ENCODE measurements at places on chromosomes 11 and 22.

- DNase-seq, result no peak
Observed at GRCh38 chr11:126647735-126648134, 292.2 kb downstream of the ST3GAL4 start.

GRCh38 chr11:123719452-123719851 lies 22.0 kb downstream of the ZNF202 start:
- DNase-seq, result no peak

DNA sequence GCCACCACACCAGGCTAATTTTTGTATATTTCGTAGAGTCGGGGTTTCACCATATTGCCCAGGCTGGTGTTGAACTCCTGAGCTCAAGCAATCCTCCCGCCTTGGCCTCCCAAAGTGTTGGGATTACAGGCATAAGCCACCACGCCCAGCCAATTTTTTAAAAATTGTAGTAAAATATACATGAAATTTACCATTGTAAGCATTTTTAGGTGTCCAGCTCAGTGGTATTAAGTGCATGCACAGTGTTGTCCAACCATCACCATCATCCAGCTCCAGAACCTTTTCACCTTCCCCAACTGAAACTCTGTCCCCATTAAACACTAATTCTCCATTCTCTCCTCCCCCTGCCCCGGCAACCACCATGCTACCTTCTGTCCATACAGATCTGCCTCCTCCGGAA lies 8.5 kb downstream of the FADS3 start:
- DNase-seq, result no peak

DNA sequence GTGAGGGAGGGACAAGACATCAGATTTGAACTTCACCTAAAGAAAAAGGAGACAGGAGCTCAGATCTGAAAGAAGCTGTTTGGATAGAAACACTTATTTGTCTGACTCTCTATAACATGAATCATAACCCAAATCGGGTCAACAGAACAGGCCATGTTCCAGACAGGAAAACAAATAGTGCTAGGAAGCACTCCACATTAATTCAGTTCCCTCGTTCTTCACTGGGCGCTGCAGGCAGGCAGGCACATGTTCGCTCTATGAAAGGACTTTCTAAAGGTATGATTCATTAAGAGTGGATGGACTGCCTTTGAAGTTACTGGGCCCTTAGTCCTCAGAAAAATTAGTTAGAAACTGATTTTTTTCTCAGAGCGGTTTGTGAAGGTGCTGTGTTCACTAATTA lies 137.5 kb upstream of the TRPC6 start:
- DNase-seq, result no peak

GRCh38 chr11:116808262-116809175 lies 14.6 kb downstream of the APOA4 start:
- no peak for DNase-seq

GRCh38 chr11:68021167-68021787 lies 9.2 kb upstream of the NDUFS8 start:
- no peak for DNase-seq

DNA sequence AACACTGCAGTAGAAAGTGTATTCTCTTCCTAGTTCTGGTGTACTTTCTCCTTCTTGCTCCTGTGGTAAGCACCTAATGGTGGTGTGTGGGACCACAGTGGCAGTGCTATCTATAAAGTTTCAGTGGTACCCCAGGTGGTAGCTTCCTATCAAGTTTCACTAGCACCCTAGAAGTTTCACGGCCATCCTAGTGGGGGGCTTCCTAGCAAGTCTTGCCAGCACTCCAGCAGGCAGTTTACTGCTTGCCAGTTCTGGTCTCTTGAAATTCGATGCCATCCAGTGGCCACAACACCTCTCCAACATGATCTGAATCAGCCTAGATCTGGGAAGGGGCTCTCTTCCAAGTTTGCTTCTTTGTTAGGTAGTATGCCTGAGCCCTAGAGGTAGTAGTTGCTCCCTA lies 229.6 kb downstream of the SWAP70 start:
- DNase-seq, result no peak

- no peak for DNase-seq
Observed at GRCh38 chr11:115642660-115643059, 138.4 kb upstream of the CADM1 start.

- peak; percentile 16 for DNase-seq
Observed at GRCh38 chr11:43504316-43504950, 145.7 kb downstream of the TTC17 start.

DNA sequence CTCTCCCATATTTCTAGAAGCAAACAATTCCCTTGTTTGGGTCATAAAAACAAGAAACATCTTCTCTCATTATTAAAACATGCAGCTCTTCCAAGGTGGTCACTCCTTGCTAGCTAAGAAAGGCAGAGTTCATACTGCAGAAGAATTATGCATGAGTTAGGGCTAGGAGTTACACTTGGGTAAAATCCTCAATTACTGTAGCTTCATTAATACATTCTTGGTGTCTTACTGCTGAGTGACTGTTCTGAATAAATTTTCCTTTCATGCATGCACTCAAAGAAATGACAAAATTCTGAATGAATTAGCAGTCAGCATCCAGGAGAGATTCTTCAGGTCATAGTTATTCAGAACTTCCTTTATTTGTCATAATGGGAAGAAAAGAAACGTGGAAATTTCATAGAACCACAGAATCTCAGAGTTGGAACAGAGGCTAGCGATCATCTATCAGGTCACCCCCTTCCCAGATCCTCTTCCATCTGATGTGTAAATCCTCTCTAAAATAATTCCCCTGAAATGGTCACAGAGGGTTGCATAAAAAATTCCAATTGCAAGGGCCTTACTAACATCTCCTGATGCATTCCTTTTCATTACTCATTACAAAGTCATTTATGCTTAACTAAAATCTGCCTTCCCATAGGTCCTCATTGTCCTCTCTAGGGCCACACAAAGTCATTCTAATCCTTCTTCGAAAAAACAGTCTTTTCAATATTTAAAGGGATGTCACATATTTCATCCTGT lies 771.5 kb downstream of the DLG2 start:
- no peak for DNase-seq
